ENCODE measurements at places on chromosomes 5 and 9. TPM values are rescaled to one million over a fixed set of nuclear protein-coding genes. Genes with fewer than 3 reads are reported as not detected.

DNA sequence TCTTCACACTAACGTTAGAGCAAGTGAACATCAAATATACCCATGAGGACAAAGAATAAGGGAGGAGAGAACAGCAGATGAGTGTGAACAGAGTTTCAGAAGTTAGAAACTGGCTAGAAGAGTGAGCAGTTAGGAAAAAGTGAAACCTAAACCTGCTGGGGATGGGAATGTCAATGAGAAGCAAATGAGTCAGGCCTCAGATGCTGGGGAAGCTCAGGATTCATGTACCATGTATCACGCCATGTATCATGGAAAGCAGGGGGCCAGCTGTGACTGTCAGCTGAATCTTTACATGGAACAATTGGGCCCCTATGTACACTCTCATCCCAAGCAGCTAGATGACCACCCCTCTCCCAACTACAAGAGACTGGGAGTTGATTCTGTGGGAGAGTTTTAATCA is 16.2 kb downstream of the GDF9 start:
- peaks cover 5% of the 10 kb centered on the region for H3K4me1 ChIP-seq
- H3K27me3 ChIP-seq, result peaks cover 5% of the 10 kb centered on the region

DNA sequence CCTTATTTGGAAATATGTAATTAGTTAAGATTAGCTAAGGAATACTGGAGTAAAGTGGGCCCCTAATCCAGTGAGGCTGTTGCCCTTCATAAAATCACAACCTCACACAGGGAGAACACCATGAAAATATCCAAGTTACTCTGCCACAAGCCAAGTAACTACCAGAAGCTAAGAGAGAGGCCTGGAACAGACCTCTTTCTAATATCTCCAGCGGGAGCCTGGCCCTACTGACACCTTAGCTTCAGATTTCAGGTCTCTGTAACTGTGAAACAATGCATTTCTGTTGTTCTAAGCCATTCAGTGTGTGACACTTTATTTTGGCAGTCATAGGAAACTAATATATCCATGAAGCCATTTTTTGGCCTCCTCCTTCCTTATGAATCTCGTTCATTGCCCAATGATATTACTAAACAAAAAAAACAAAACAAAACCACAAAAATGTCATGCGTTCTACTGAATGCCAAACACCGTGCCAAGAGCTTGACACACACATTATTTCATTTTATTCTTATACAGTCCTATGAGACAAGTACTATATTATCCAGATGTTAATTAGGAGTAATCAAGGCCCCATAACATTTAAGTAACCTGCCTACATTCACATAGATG is 699.0 kb downstream of the MAT2B start:
- H3K4me3 ChIP-seq, result no peak overlapping the region
- DNase-seq, result no peak
- no peaks in the 10 kb centered on the region for H3K36me3 ChIP-seq
- H3K4me1 ChIP-seq, result no peaks in the 10 kb centered on the region

- H3K4me3 ChIP-seq, result peak overlapping the region; percentile 12
- H3K27me3 ChIP-seq, result peaks cover 58% of the 10 kb centered on the region
- peak; percentile 41 for DNase-seq
- H3K27ac ChIP-seq, result no peak overlapping the region
Measured at GRCh38 chr9:97740848-97741821, 44.0 kb upstream of the XPA start.

DNA sequence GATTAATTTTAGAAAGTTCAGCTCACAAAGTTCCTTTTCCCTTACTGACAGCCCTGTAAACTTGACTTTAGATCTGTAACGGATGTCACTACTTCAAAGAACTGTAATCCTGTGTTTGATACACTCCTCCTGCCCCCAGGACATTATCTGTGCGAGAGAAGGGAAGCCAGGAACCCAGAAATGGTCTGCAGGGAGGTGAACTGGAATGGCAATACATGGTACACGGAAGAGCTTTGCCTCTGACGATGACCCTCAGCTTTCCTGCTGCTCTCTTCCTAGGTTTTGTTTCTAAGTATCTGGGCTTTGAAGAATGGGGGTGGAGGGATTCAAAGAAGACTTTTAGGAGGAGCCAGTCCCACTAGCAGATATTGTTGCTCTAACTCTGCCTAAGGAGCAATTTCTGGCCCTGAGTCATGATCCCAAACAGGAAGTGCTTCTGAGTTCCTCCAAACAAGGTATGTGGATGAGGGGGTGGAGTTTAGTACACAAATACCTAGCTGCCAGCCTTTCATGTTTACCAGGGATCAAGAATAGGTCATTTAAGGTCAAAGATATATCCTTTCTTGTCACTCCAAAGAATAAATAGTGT is 43.4 kb upstream of the TMC1 start:
- no peaks in the 10 kb centered on the region for H3K36me3 ChIP-seq
- no peak for DNase-seq
- no peak overlapping the region for H3K4me3 ChIP-seq
- H3K27me3 ChIP-seq, result no peaks in the 10 kb centered on the region

- no peak overlapping the region for H3K4me3 ChIP-seq
- no peaks in the 10 kb centered on the region for H3K27me3 ChIP-seq
- H3K4me1 ChIP-seq, result no peaks in the 10 kb centered on the region
- no peak overlapping the region for H3K27ac ChIP-seq
Measured at GRCh38 chr9:27945386-27945785, 372.1 kb upstream of the C9orf72 start.

- no peaks in the 10 kb centered on the region for H3K27me3 ChIP-seq
- DNase-seq, result peak; percentile 53
- peaks cover 45% of the 10 kb centered on the region for H3K4me1 ChIP-seq
- H3K4me3 ChIP-seq, result peak overlapping the region; percentile 52
- peak overlapping the region; percentile 87 for H3K27ac ChIP-seq
Measured at GRCh38 chr5:139635606-139636206, 12.4 kb upstream of the CXXC5 start.

The SLC34A1 gene
- 2.0 TPM for total RNA-seq

The PHAX gene
- 33.7 TPM for total RNA-seq

All from activated CD8-positive, alpha-beta T cell treated with anti-CD3 and anti-CD28 coated beads, Interleukin-2, amount 10 ng/mL, durations not matched to agents 7 days and 5 days (primary cell).